Neural progenitor cell (in vitro differentiated cells): ENCODE measurements at places on chromosomes 4 and X. TPM values are rescaled to one million over a fixed set of nuclear protein-coding genes. Genes with fewer than 3 reads are reported as not detected.

DNA sequence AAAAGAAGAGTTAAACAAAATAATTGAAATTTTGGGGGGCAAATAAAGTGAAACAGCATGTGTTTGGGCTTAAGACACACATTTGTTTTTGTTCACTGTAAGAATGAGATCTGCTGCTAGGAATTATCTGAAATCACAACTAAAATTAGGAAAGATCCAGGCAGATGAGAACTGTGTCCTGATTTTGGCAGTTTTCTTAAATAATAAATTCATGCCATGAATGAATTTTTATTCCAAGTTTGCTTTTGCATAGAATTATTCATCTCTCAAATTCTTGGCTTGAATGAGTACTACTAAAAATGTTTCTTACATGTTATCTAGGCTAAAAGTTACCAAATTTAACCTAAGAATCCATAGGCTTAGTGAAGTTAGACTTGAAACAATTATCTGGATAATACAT is 321.7 kb downstream of the ANK2 start:
- no peak overlapping the region for H3K4me3 ChIP-seq
- peaks cover 34% of the 10 kb centered on the region for H3K36me3 ChIP-seq
- no peak overlapping the region for H3K27ac ChIP-seq
- no peaks in the 10 kb centered on the region for H3K27me3 ChIP-seq
- DNase-seq = no peak
- no peaks in the 10 kb centered on the region for H3K4me1 ChIP-seq

- H3K4me1 ChIP-seq = no peaks in the 10 kb centered on the region
- no peak overlapping the region for H3K27ac ChIP-seq
- no peaks in the 10 kb centered on the region for H3K27me3 ChIP-seq
- H3K4me3 ChIP-seq = no peak overlapping the region
These were observed 14.4 kb upstream of the FAM9A start for GRCh38 chrX:8815460-8816065.

DNA sequence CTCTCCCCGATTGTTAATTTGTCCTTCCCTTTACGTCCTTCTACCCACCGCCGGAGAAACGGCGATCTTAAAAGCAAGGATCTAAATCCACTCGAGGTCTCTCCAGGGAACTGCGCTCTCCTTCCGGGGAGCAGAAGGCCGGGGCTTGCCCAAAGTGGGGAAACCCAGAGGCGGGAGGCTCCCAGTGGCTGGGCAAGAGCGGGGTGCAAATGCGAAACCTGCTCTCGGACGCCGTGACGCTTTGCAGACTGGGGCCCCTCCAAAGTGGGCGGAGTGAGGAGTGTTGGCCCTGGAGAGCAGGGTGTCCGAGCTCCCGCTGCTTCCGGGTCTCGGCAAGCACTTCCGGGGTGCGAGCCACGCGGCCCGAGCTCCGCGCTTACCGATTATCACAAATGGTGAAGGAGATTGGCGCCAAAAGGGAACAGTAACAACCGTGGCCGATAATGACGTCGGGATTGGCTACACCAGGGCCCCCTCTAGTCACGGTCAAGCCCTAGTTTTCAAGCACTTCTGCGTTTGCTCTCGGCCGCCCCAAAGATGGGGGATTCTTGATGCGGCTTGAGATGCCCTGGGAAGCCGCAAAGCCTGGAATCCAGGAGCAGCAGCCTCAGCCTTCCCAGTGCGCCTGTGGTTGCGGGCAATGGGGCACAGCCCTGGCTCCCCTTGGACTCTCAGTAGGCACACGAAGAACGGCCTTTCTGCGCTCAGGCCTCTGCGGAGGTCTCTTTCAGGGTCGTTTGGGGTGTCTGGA is 29.0 kb downstream of the HAND2 start:
- no peaks in the 10 kb centered on the region for H3K36me3 ChIP-seq
- H3K27ac ChIP-seq = no peak overlapping the region
- H3K4me1 ChIP-seq = no peaks in the 10 kb centered on the region
- peaks cover 100% of the 10 kb centered on the region for H3K27me3 ChIP-seq

DNA sequence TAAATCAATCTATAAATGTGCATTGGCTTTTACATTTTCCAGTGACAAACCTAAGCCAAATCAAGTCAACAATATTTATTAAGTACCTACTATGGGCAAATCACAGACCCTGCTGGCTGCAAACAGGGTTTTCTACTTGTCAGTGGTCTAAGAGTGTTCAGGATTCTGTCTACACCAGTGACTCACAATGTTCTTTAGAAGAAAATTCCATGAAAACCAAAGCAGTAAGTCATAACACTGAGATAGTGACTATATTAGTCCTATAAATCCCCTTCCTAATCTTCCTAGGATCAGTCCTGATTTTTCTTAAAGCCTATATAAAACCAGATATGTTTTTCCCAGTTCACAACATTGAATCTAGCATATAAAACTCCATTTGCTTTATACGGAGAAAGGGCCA is 69.7 kb downstream of the PPP3CA start:
- H3K4me1 ChIP-seq = peaks cover 18% of the 10 kb centered on the region
- no peak overlapping the region for H3K27ac ChIP-seq
- H3K36me3 ChIP-seq = no peaks in the 10 kb centered on the region
- no peak overlapping the region for H3K4me3 ChIP-seq

GRCh38 chr4:165838575-165838974 is 34.5 kb upstream of the TLL1 start:
- peaks cover 6% of the 10 kb centered on the region for H3K4me1 ChIP-seq
- H3K27me3 ChIP-seq = no peaks in the 10 kb centered on the region
- H3K36me3 ChIP-seq = no peaks in the 10 kb centered on the region

DNA sequence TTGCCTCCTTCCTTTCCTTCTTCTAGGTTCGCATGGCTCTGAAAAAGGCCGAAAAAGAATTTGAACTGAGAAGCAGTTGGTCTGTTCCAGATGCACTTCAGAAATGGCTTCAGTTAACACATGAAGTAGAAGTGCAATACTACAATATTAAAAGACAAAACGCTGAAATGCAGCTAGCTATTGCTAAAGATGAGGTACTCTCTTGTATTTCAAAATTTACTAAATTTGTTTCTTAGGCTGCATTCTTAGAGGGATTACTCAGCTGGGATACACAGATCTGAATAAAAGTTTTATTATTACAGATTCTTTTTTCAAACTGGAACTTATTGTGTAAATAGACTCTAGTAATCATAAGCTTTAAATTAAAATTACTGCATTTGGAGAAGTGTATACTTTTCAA is 146.9 kb downstream of the STIM2 start:
- no peak overlapping the region for H3K4me3 ChIP-seq
- DNase-seq = no peak
- H3K36me3 ChIP-seq = no peaks in the 10 kb centered on the region
- H3K27ac ChIP-seq = no peak overlapping the region
- no peaks in the 10 kb centered on the region for H3K27me3 ChIP-seq

DNA sequence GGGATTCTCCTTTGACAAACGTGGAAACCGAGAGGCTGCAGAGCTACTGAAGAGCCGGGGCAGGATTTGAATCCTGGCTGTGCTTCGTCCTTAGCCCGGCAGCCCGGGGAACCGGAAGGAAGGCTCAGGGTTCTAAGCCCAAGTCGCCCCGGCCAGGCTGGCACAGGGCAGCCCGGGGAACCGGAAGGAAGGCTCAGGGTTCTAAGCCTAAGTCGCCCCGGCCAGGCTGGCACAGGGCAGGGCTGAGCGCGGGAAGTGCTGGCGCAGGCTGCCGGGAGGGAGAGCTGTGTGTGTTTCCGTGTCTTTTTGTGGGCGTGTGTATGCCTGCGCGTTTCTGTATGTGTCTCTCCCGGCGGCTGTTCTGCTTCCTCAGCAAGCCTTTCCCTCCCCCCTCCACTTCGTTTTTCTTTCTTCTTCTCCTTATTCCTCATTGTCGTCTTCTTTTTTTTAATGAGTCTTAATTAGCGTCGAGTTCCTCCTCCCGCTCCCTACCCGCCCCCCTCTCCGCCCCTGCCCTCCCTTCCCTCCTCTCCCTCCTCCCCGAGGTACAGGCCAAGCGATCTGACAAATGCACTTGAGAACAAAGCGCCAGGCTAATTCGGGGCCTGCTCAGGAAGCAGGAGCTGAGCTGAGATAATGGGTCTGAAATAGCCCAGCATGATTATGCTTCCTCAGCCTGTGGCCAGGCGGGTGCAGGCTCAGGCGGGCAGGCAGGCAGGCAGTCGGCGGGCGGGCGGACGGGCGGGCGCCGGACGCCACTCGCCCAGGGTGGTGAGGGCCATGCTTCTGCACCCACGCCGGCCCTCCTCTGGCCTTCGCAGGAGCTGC is 65.9 kb downstream of the EFNB1 start:
- no peak overlapping the region for H3K27ac ChIP-seq
- peak overlapping the region; percentile 10 for H3K4me3 ChIP-seq
- H3K27me3 ChIP-seq = peaks cover 13% of the 10 kb centered on the region
- peak; percentile 77 for DNase-seq

DNA sequence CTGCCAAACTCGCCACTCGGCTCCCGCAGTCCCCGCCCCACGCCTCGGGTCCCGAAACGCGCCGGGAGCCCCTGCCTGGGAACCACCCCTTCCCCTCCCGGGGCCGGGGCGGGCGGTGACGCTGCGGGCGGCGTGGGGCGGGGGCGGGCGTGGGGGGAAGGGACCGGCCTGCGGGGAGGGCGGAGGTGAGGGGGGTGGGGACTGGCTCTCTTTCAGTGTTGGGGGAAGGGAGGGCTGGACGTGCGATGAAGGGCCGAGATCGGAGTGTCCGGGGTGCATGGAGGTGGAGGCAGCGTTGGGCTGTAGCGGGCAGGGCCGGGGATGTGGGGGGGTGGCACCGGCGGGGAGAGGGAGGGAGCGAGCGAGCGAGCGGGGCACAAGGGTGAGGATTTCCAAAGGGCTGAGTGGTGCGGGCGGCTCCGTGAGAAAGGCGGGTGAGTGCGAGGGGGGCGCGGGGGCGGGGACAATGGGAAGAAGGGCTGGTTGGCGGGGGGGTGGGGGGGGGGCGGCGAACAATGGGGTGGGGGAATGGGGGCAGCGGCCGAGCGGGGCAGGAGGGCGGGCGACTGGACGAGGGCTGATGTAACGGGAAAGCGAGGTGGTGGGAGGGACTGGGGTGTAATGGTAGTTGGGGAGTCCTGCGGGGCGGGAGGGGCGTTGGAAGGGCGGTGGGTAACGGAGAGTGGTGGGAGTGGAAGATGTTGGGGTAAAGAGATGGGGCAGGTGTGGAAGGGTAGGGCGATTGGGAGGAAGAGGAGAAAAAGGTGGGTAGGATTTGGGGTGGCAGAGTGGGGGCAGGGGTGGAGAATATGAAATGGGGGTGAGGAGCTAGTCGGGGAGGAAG is 578 bp downstream of the DCUN1D4 start:
- DNase-seq = peak; percentile 78
- peak overlapping the region; percentile 91 for H3K4me3 ChIP-seq
- H3K27ac ChIP-seq = peak overlapping the region; percentile 88
- peaks cover 13% of the 10 kb centered on the region for H3K27me3 ChIP-seq
- no peaks in the 10 kb centered on the region for H3K36me3 ChIP-seq
- H3K4me1 ChIP-seq = peaks cover 43% of the 10 kb centered on the region

DNA sequence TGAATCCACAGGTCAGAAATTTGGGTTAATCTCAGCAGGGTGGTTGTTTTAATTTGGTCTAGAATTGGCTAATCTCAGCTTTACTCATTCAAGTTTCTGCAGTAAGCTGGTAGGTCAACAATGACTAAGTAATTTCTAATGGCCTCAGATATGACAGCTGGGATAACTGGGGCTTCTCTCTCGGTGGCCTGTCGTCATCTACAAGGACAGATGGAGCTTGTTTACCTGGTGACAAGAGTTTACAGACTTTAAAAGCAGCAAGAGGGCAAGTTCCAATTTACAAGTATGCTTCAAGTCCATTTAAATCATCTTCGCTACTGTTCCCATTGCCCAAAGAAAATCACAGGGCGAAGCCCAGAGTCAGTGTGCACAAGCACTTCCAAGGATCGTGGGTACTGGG is 453.9 kb downstream of the PDHA2 start:
- no peaks in the 10 kb centered on the region for H3K36me3 ChIP-seq
- no peak overlapping the region for H3K4me3 ChIP-seq
- H3K27me3 ChIP-seq = no peaks in the 10 kb centered on the region
- H3K27ac ChIP-seq = no peak overlapping the region

DNA sequence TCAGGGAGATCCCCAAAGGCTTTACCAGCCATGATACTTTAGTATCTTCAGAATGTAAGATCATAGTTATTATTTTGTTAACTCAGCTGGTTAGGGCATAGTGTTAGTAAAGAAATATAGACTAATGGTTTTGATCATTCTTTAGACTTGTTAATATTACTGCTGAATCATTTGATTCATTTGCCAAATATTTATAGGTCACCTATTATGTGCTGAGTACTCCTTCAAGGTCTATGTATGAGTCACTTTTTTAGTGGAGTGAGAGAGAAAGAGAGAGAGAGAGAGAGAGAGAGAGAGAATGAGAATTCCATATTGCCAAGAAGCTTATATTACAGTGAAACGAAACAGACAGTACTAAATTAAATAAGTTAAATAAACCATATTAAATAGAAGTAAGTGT is 110.3 kb downstream of the UBE2NL start:
- no peaks in the 10 kb centered on the region for H3K36me3 ChIP-seq
- no peak overlapping the region for H3K4me3 ChIP-seq
- no peaks in the 10 kb centered on the region for H3K4me1 ChIP-seq
- no peak for DNase-seq
- H3K27me3 ChIP-seq = no peaks in the 10 kb centered on the region

- no peak overlapping the region for H3K4me3 ChIP-seq
- no peak for DNase-seq
- H3K36me3 ChIP-seq = no peaks in the 10 kb centered on the region
- H3K4me1 ChIP-seq = no peaks in the 10 kb centered on the region
- no peak overlapping the region for H3K27ac ChIP-seq
These were observed 39.6 kb downstream of the PDLIM5 start for GRCh38 chr4:94491322-94491721.

DNA sequence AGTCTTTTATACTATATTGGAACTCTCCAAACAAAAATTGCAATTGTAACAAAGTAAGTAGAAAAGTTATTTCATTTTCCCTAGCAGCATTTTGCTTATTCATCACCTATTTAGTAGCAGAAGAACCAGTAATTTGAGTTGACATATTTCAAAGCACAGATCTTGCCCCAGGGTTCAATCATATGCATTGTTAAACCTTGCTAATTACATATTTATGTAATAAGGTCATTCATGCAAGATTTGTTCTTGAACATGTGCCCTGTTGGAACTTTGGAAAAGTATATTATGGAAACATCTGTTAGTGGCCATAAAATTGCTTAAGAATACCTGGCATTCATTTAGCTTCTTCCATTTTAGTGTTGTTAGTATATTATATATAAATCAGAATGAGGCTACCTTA is 191.7 kb downstream of the TLL1 start:
- H3K4me1 ChIP-seq = no peaks in the 10 kb centered on the region
- H3K36me3 ChIP-seq = no peaks in the 10 kb centered on the region
- H3K27me3 ChIP-seq = no peaks in the 10 kb centered on the region
- no peak overlapping the region for H3K4me3 ChIP-seq

DNA sequence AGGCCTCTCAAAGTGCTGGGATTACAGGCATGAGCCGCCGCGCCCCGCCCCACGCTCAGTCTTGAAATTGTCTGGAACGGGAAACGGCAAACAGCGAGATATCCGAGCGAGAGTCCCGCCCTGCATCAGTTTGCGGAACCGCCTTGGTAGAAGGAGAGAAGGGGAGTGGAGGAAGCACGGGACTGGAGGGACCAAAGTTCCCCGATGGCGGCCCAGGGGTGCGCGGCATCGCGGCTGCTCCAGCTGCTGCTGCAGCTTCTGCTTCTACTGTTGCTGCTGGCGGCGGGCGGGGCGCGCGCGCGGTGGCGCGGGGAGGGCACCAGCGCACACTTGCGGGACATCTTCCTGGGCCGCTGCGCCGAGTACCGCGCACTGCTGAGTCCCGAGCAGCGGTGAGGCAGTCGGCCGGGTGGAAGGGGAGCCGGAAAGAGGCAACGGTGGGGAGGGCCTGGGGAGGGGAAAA is at the start of gene BST1:
BST1 (plus strand) TSS at position 125 of the 463 bp plus-strand sequence; CDS start at position 205, 80 bp downstream.
- no peak within 1 kb of the TSS for H3K27ac ChIP-seq
- H3K36me3 ChIP-seq = no peaks in the 10 kb centered on the region

The NCBP2L gene
- total RNA-seq = not detected in 2 replicates

The DGKK gene
- total RNA-seq = 0.19 and 0.21 TPM in 2 replicates

The SRD5A3 gene
- total RNA-seq = 13.2 and 22.7 TPM in 2 replicates

The ZNF827 gene
- total RNA-seq = 7.1 and 7.7 TPM in 2 replicates

The HS6ST2 gene
- 36.8 and 43.2 TPM in 2 replicates for total RNA-seq
